ENCODE measurements at places on chromosomes 3 and 15.

DNA sequence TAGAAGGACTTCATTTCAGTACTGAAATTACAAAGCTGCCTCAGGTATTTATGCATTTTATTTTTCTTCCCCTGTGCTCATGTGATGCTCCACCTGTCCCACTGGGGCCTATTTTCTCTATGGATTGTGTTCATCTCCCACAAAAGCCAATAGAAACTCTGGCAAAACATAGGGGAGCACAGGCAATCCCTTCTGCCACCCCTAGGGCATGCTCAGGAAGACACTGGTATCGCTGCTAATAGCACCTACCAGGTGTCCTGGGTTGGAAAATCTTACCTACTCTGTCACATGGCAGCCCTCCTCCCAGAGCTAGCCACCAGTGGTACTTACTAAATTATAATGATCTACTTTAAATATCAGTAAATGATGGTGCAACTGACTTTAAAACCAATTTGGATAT lies 427.4 kb downstream of the FGF12 start:
- DNase-seq: no peak

GRCh38 chr3:170992854-170993253 lies 33.7 kb downstream of the SLC2A2 start:
- peak; percentile 60 for DNase-seq

GRCh38 chr15:78325092-78325843 lies 14.9 kb upstream of the CRABP1 start:
- peak; percentile 34 for DNase-seq

- DNase-seq: no peak
These were observed 628.1 kb downstream of the IGSF11 start for GRCh38 chr3:118406562-118406961.

- DNase-seq: no peak
These were observed 87.9 kb downstream of the ARPP21 start for GRCh38 chr3:35727179-35727578.

DNA sequence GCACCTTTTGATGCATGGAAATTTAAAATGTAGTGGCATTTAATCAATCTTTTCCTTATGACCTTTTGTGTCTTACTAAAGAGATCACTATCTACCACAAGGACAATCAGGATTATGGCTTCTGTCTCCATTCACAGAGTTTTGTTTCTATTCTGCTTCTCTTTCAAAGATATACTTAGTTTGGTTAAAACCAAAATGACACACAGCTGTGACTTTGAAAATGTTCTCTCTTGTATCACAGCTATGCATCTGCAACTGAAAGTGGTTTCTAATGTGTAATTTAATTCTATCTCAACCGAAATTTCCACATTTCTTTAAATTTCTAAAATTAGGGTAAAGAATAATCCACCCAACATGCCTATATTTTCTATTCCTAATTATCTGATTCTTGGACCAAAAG lies 27.7 kb downstream of the HLTF start:
- no peak for DNase-seq

DNA sequence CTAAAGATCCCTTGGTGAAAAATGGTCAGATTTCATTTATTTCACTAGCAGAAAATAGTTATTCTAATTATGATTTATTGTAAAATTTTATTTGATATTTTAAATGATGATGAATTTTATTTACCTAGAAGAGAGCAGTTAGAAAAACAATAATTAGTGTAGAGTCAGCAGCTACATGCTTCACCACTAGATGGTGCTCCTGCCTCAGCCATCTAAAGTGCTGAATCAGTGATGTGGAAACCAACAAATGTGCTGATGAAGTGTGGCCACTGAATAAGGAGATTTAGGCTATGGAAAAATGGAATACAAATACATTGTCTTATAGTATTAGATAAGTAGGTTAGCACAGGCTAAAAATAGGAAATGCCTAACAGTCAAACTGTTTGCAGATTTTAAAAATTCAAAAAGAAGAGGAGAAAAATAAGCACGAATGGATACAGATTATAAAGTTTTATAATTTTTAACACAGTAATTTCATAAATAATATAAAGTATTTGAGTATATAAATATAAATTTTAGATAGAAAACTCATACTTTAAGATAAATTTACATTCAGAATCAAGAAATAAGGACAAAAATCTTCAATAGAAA lies 109.8 kb downstream of the PPP2R3A start:
- DNase-seq: peak; percentile 79

DNA sequence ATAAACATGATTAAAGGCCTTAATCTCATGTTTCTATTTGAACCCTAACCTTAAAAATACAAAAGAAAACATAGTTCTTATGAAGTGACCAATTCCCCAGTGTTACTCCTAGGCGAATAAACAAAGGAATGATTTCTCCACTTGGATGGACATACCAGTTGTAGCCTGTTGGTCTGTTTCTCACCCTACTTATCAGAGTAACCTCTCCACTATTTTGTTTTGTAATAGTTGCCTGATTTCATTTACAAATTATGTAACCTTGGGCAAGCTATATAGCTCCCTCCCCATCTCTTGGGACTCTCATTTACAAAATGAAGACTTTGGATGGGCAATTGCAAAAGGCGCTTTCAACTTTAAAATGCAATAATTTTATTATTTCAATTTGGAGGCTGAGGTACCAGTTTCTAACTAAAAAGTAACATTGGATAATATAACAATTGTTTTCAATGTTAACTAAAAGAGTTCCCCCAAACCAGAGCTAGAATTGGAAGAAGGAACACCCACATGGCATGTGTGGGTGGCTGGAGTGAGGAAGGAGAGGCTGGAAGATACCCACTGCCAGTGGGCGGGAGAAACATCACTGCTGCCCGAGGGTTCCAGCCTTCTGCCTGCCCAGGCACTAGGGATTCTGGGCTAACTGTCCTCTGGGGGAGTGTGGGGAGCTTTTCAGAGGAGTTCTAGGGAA lies 74.2 kb downstream of the RFTN1 start:
- DNase-seq: peak; percentile 46

DNA sequence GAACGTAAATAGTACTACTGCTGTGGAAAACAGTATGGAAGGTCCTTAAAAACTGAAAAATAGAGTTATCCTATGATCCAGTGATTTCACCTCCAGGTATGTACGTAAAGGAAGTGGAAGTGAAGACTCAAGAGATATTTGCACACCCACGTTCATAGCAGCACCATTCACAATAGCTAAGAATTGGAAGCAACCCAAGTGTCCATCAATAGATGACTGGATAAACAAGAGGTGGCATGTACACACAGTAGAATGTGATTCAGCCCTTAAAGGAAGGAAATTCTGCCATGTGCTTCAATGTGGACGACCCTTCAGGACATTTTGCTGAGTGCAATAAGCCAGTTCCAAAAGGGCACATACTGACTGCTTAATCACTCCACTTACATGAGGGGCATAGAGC lies 188.3 kb downstream of the APBA2 start:
- DNase-seq: no peak

DNA sequence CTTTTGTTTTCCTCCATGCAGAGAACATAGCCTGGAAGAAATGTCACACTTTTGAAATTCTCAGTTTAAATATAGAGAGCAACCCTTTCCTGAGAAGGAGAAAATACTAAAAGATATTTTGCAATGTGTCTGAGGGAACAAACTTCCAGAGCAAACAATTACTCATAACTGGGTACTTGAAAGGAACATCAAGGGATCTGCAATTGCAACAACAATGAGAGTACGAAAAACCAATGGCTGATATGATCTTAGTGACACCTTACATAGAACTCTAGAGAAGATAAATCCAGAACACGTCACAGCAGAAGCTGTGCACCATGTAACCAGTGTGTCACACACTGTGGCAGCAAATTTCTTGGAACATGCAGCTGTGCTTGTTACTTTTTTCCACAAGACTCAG lies 14.6 kb upstream of the ARPP21 start:
- no peak for DNase-seq

- no peak for DNase-seq
These were observed 58.3 kb downstream of the HES1 start for GRCh38 chr3:194194051-194194756.

- peak; percentile 79 for DNase-seq
These were observed 16.5 kb downstream of the SEMA3G start for GRCh38 chr3:52428151-52429005.

GRCh38 chr3:39146083-39146501 lies 7.3 kb downstream of the CSRNP1 start:
- peak; percentile 27 for DNase-seq

- no peak for DNase-seq
These were observed 13.5 kb upstream of the ACSBG1 start for GRCh38 chr15:78247911-78248310.
